Urinary bladder (tissue), 4 donors: ENCODE measurements at places on chromosomes 13 and 19. TPM values are rescaled to one million over a fixed set of nuclear protein-coding genes. Genes with fewer than 3 reads are reported as not detected.

DNA sequence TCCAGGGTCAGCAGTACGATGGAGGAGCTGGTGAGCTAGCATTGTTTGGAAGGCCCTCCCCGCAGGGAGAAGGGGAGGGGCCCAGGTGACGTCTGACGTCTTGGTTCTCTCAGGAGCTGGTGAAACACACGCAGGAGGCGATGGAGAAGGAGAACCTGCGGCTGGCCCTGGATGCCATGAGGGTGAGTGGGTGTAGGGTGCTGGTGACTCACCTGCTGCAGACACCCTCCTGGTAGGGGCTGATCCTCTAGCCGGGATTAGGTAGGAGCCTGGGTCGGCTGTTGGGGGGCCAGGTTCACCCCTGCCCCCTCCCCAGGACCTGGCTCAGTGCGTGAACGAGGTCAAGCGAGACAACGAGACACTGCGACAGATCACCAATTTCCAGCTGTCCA, 55.8 kb downstream of the VAV1 start:
- DNase-seq, result no peak

- DNase-seq, result no peak
Observed at GRCh38 chr19:2573916-2574315, 98.0 kb downstream of the GADD45B start.

DNA sequence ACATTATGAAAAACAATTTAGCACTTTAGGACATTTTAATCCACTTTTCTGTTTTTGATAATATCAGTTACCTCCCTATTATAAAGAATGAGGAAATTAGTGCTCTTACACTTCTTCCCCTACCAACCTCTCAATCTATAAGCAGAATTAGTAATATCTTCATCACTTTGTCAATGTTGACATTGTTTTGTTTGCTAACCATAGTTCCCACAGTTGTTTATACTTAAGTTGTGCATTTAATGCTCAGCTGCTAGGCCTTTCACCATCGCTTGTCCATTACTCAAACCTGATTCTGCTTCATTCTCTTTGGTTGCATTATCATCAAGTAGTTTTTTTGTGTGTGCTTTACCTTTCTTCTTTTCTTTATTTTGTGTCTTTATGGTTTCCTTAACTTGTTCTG, 132.1 kb downstream of the CDK8 start:
- DNase-seq, result no peak

- DNase-seq, result no peak
Observed at GRCh38 chr19:9289231-9289884, 20.3 kb downstream of the ZNF699 start.

GRCh38 chr19:16062789-16063188, 13.5 kb upstream of the TPM4 start:
- no peak for DNase-seq

The CDX2 gene
- total RNA-seq, result not detected

- no peak for DNase-seq
Observed at GRCh38 chr13:92825938-92826596, 400.5 kb upstream of the GPC6 start.

DNA sequence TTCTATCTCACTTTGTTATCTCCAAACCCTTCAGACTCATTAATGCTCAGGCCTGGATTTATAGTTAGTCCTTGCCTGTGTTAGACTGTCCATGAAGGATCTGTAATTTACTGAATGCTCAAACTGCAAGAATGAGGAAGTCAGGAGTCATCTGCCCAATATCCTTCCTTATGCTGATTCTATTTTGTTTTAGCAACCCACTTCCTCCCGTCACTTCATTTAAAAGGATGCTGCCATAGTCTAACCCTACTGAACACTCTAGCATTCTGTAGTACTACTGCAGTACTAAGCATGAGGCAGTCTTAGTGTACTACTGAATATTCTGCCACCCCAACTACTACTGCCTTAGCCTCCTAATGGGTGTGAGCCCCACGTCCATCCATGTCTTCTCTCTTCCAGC, 1.5 kb downstream of the FCAR start:
- no peak for DNase-seq

GRCh38 chr19:18419699-18420460, 682 bp downstream of the SSBP4 start:
- DNase-seq, result no peak

The NLRP11 gene
- not detected for total RNA-seq

- no peak for DNase-seq
Observed at GRCh38 chr13:46354156-46355087, 32.6 kb downstream of the RUBCNL start.

The KLK3 gene
- not detected for total RNA-seq

GRCh38 chr19:5470264-5470671, 15.1 kb downstream of the ZNRF4 start:
- DNase-seq, result peak; percentile 72

The ZNF419 gene
- 16.1 TPM for total RNA-seq

DNA sequence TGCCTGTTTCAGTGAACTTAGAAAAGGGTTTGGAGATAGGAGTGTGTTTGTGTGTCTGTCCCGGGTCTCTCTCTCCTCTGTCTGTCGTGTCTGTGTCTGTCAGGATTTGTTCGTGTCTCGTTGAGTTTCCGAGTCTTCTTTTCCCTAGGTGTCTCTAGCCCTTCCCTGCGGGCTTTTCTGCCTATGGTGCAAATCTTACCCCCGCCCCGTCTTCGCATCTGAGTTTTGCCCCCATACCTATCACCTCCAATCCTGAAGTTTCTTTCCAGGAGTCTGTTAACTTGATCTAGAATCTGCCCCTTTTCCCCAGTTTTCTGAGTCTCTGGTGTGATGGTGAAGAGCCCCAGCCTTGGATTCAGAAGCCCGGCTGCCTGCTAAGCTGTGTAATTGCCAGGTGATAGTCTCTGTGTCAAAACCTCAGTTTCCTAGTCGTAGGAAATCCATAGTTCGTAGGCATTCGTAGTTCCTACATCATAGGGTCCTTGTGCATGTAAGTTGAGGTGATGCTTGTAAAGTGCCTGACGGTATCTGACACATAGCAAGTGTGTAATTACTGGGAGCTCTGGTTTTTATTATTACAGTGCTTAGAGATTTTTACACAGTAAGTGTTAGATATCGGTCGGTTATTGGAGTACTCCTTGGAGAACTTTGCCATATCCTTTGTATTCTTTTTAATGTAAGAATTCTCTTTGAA, 782 bp downstream of the EPN1 start:
- DNase-seq, result no peak
